ENCODE measurements at places on chromosomes 4 and X.

- DNase-seq: no peak
These were observed 401.8 kb downstream of the PABPC4L start for GRCh38 chr4:133799717-133800315.

GRCh38 chrX:116436358-116436816 lies at the start of gene SLC6A14:
TSS of gene SLC6A14 (plus strand) at chrX:116436606. CDS start at chrX:116436710, 104 bp downstream.
- DNase-seq: no peak

- no peak for DNase-seq
These were observed 369.2 kb upstream of the NOCT start for GRCh38 chr4:138646383-138646782.

GRCh38 chr4:2716236-2716635 lies 39.9 kb downstream of the TNIP2 start:
- DNase-seq: no peak

- DNase-seq: no peak
These were observed 45.1 kb upstream of the FAM9A start for GRCh38 chrX:8846266-8846665.

DNA sequence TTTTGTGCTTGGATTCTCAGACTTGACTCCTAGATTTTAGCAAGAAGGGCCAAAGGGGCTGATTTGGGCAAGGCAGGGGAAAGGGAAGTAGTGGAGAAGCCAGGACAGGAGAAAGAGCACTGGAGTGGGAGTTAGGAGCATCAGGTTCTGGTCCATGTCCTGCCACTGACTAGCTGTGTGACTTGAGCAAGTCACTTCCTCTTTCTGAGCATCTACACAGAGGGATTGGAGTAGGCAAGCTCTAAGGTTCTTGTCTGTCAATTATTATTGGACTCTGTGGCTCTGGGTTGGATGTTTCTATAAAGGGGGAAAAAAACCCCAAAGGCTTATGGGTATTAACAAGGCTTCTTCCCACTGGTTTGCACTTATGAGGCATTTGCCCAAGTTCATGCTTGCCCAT lies 24.4 kb downstream of the PLAC1 start:
- no peak for DNase-seq

DNA sequence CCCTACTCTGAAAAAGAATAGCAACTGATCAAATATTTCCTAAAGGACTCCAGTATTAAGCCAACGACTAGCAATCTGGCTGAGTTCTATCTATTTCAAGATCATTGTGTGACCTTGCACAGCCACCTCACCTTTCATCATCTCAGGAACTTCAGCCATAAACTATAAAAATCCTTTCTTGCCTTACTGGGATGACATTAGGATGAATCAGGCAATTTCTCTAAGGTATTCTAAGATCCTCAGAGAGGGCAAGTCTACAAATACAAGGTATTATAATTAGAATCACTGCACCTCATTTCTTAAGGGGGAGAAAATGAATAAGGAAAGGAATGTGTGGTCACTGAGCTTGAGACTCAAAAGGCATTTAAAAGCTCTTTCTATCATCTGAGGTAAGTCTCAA lies 152.6 kb downstream of the GRIA3 start:
- DNase-seq: no peak

- no peak for DNase-seq
These were observed 26.8 kb upstream of the CLDN24 start for GRCh38 chr4:183348706-183349659.

- no peak for DNase-seq
These were observed 169.0 kb downstream of the ADAM29 start for GRCh38 chr4:175087145-175087544.

GRCh38 chrX:109992203-109992602 lies 10.7 kb upstream of the TMEM164 start:
- DNase-seq: no peak

DNA sequence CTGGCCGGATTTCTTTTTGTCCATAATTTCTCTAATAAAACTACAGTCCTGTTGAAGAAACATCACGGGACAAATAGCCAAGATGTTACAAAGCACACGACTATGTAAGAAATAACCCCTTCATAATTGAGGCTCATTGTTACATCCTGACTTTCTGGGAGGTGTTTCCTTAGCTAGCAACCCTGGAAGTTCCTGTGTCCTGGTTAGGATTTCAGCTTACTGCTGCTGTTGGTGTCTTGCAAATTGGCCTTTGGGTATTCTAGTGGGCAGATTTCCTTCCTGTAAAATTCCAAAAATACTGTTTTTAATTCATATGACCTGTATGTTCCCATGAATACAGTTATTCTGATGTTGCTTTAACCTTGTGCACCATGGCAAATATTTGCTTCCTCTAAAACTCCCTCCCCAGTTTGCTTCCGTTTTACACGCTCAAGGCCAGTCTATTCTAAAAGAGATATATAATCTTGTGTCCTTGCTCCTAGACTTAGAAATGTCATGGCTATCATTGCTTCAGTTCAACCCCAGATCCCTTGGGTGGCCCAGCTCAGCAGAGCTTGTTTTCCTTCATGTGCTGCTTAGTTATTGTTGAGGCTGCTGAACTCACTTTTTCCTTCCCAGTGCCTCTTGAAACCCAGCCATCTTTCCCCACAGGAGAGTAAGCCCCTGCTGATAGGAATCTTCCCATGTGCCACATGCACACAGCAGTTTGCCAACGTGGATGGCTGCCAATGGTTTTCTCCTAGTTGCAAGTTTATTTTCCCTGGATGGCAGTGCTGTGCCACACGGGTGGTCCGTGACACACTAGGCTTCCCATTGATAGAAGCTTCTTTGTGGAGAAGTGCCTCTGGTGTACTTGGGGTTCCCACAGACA lies 75.8 kb downstream of the TSPAN7 start:
- no peak for DNase-seq

GRCh38 chrX:130340271-130340670 lies 552 bp downstream of the SLC25A14 start:
- no peak for DNase-seq

- DNase-seq: no peak
These were observed 27.7 kb upstream of the PROM1 start for GRCh38 chr4:16111533-16111932.

DNA sequence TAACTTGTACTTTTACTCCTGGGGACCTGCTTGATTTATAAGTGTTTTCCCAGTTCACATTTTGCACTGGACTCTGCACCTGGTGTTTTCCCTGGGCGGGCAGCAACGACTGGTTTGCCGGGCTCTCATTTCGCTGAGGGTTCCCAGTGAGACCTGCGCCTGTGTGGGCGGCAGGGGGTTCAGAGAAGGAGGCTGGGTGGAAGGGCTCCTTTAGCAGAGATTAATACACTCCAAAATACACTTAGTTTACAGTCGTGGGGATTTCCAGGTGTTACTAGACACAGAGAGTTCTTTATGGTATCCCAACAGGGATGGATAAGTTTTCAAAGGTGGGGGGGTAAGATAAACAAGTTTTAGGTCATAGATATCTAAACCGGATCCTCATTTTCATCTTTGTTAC lies 53.0 kb upstream of the SHISA3 start:
- DNase-seq: no peak

GRCh38 chrX:103538728-103539127 lies 19.4 kb upstream of the RAB40A start:
- no peak for DNase-seq

GRCh38 chr4:76012388-76012801 lies 5.1 kb upstream of the CXCL9 start:
- DNase-seq: no peak

DNA sequence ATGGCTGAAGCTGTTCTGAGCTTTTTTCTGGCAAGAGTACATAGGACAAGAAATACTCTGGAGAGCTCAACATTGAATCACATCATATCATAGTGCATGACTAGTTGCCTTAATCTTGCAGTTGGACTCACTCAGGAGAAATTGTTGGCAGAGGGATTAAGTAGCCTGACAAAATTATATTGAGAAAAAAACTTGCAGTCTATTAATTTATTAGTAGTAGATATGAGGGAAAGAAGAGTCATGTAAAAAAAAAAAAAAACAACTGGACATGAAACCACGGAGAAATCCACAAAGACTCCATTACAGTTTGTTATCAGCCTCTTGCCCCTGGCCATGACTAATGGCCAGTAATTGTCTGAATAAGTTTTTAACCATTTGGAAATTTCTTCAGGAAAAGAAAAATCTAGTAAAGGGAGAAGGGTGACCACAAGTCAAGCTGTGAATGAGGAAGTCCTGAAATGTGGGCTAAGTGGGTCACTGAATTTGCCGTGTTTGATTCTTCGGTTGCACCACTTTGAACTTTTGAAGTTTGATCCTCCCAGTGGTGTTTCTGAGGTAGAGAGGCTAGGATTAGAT lies 45.6 kb downstream of the FHL1 start:
- DNase-seq: no peak

DNA sequence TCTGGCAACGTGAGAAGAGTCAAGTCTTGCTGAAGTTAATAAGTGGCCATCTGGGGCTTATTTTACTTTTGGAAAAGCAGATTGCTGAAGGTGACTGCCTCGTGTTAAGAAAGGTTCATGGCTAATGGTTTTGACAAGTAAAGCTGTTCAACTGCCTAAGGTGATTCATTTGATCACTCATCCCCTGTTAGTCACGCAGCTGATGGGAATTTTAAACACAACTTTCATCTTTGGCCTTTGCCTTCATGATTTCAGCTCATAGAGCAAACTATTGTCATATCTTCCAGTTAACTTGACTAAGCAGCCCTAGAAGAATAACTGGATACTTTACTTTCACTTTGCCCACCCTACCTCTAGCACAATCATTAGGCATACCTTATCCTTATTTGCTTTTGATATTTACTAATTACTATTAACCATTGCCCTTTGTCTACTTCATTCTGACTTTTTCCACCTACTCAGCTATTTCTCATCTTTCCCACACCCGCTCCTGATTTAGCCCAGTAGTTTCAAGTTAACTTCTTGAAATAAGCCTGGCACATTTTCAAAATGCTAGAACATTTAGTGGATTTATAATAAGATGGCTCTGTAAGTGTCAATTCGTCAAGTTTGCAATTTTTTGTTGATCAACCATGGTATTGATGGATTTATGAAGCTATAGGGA lies 170.6 kb upstream of the S100G start:
- DNase-seq: no peak

DNA sequence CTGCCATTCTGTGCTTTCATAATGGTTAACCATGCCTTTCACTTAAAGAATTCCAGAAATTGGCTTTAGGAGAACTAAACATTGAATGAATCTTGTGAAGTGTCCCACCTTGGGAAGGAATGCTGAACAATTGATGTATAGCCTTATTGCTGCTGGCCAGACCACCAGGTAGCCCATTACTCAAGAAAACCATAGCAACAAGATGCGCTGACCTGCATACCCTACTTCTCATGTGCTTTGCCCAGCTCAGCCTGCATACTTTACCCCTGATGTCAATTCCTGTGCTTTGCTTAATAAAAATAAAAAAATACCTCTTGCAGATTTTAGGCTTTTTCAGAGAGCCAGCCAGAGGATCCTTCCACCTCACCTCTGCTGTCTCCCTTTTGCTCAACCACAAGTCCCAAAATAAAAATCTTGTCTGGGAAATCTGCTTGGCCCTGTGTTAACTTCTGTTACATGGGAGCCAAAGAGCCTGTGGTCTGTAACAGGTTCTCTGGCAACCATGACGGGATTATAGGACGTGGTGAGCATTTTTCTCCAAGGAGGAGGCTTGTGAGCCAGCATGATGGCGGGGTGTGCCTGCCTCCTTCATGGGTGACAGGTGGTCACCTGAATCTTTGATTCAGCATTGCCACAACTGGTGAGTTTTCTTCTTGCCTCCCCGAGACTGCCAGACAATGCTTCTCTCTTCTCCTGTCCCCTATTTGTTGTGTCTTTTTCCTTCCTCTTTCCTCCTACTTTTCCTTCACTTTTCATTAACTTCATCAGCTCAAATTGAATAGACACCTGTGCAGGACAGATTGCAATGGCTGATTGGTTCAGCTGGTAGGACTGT lies 106.8 kb downstream of the ARSJ start:
- DNase-seq: no peak

DNA sequence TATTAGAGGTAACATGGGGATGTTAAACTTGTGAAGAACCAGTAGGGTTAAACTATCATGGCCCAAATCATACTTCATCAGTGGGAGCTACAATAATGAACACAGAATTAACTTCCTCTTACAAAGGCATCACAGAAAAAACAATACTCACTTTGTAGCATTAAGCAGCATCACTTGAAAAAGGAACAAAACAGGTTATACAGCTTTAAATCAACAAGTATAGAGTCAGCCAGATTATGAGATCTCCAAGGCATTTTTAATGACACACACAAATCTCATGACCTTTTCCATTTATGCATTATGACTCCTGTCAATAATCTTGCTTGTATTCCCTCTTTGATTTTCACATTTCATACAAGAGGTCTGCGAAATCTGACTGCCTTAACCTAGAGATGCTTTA lies 18.3 kb downstream of the FBXL5 start:
- no peak for DNase-seq

GRCh38 chrX:53379747-53380146 lies 42.7 kb downstream of the SMC1A start:
- DNase-seq: no peak

GRCh38 chr4:109548655-109549054 lies 11.4 kb upstream of the MCUB start:
- DNase-seq: no peak

- no peak for DNase-seq
These were observed 34.9 kb downstream of the PDE5A start for GRCh38 chr4:119593698-119594097.

- no peak for DNase-seq
These were observed 54.5 kb downstream of the RS1 start for GRCh38 chrX:18617407-18617750.

Measured in stimulated activated CD8-positive, alpha-beta memory T cell treated with anti-CD3 and anti-CD28 coated beads, Interleukin-2, amount 100 ng/mL, for 1 hour (primary cell).